ENCODE measurements at places on chromosomes 6 and 20.

GRCh38 chr6:4103929-4104328 is 25.0 kb upstream of the FAM217A start:
- DNase-seq: no peak

- peak; percentile 23 for DNase-seq
Measured at GRCh38 chr6:151389618-151390275, 1.6 kb downstream of the ZBTB2 start.

DNA sequence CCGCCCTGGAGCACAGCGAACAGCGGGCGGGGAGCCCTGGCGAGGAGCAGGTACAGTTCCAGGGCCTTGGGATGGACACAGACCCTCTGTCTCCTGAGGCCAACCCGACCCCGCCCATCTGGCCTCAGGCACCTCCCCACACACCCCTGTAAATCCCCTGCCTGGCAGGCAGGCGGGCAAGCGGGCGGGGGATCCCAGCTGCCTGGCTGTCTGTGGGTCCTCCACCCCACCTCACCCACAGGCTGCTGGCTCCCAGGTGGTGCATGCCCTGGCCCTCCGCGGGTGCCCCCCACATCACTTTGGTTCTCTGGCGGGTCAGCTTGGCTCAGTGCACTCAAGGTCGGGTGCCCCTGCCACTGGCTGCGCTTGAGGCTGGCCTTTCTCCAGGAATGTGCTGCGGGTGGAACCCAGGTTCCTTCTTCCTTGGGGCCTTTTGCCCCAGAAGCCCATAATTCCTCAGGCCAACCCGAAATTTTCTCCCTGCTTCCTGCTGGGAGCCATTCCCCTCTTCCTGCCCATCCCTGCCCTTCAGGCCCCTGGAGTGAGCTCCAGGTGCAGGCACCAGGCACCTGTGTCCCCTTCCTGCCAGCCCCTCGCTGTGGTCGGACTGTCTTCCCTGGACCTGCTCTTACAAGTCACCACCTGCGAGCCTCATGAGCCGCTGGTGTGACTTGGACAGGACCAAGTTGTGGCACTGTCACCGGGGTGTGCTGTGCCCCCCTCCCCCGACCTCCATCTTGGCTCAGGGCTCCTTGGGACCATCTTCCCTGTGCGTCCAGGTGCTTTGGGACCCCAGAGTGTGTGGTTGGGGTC is 5.3 kb upstream of the TNFRSF6B start:
- no peak for DNase-seq

GRCh38 chr6:36823421-36824096 is 15.7 kb downstream of the CPNE5 start:
- no peak for DNase-seq

DNA sequence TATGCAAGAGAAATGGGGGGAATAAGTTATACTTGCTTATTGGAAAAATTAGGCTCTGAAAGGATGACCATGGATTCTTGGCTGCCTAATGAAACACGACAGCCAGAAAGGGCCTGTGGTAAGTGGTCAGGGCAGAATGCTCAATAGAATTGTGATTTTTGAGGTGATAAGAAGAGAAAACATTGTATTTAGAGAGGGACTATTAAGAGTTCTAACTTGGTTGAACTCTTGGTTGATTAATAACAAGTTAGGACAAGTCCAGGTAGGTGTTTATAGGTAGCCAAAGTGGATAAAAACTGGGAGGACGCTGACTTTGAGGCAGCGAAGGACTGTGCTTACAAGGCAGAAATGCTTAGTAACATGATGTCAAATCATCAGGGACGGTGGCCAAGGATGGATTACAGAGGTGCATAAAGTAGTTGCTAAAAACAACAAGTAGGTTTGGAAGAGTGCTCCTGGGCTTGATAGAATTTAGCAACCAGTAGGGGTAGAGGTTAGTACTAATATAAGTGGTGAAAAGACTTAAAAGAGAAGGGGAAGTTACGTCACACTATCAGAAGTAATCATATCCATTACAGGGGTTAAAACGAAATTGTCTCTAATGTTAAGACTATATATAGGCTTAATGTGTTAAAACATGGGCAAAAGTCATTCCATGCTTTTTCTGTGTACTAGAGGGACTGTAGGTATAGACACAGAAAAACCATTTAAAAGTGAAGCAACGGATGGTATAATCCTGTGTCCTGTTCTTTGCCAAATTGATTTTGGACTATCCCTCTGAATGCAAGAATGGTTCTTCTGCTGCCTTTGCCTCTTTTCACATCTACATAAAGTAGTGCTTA is 98.6 kb downstream of the EYA4 start:
- DNase-seq: no peak

DNA sequence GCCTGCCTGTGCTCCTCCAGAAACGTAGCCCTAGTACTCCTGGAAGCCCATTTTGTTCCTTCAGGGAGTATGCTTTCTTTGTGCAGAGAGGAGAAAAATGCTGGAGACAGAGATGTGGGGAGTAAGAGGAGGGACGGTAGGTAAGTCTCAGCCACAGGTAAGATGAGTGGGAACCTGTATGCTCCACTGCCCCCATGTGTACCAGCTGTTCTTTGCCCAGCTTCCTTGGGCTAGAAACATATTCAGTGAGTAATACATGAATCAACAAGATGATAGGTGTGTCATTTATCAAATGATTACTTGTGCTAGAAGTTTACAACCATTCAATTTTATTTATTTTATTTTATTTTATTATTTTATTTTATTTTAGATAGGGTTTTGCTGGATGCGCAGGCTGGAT is 13.6 kb upstream of the CEP85L start:
- no peak for DNase-seq

DNA sequence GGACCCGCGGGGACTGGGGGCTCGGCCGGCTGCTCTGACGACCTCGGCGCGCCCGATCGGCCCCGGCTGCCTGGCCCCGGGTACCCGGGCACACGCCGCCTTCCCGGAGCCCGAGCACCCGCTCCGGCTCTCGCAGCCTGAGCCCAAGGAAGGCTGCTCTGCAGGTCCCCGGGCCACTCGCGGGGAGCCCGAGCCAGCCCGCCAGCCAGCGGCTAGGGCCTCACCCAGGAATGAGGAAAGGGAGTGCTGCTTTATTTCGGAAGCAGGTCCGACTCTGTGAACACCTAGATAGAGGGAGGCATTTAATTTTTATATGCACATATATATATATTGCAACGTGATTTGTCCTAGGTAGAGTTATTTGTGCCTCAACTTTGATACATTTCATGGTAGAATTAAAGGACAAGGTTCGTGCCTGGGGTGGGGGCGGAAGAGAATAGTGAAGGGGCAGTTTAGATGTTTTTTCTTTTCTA is 15.5 kb downstream of the FOXA2 start:
- no peak for DNase-seq

Data from activated T-helper 9 cell treated with anti-CD3 and anti-CD28 coated beads, Interleukin-2, amount 50 U/mL, for 16 hours (primary cell).